Activated CD8-positive, alpha-beta T cell treated with anti-CD3 and anti-CD28 coated beads, Interleukin-2, amount 10 ng/mL, durations not matched to agents 7 days and 5 days (primary cell): ENCODE measurements at places on chromosomes 6 and 20. TPM values are rescaled to one million over a fixed set of nuclear protein-coding genes. Genes with fewer than 3 reads are reported as not detected.

DNA sequence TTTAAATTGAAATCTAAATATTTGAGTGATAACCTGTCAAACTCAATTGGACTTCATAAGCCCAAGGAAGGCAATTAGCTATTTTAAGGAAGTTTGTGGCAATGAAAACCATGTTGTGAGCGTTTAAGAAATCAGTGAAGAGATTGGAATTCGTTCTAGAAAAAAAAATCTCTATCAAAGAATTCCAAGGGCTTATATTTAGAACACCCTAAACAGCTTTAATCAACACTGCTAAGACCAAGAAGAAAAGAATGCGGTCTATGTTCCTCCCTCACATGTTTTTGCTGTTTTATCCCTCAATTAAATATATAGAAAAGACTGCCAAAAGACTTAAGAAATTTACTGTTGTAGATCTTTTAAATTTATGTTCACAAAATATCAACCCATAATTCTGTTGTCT lies 16.6 kb upstream of the ABRACL start:
- H3K4me1 ChIP-seq, result no peaks in the 10 kb centered on the region
- no peaks in the 10 kb centered on the region for H3K27me3 ChIP-seq
- no peak overlapping the region for H3K27ac ChIP-seq

ZNF831 gene
- 9.2 TPM for total RNA-seq

DNA sequence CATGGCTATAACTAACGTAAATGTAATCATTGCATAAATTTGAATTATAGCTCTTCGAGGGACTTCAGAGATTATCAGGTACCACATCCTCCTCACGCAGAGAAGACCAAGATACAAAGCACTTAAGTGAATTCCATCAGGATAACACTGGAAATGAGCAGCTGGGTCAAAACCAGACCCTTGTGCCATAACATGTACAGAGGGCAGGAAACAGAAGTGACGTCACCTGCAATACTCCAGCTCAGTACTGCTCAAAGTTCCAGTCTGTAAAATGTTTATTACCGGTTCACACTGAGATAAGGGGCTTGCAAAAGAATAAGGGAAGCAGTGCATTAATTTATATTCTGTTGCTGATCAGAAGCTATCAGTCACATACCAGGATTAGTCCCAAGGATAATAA lies 45.8 kb downstream of the RGS17 start:
- DNase-seq, result no peak
- peaks cover 4% of the 10 kb centered on the region for H3K27me3 ChIP-seq
- no peak overlapping the region for H3K27ac ChIP-seq

CTNNBL1 gene
- 75.5 TPM for total RNA-seq

- peaks cover 29% of the 10 kb centered on the region for H3K4me1 ChIP-seq
- peak overlapping the region; percentile 34 for H3K4me3 ChIP-seq
- no peaks in the 10 kb centered on the region for H3K27me3 ChIP-seq
- H3K36me3 ChIP-seq, result no peaks in the 10 kb centered on the region
Observed at GRCh38 chr6:134436950-134437349, 119.0 kb upstream of the SGK1 start.

DNA sequence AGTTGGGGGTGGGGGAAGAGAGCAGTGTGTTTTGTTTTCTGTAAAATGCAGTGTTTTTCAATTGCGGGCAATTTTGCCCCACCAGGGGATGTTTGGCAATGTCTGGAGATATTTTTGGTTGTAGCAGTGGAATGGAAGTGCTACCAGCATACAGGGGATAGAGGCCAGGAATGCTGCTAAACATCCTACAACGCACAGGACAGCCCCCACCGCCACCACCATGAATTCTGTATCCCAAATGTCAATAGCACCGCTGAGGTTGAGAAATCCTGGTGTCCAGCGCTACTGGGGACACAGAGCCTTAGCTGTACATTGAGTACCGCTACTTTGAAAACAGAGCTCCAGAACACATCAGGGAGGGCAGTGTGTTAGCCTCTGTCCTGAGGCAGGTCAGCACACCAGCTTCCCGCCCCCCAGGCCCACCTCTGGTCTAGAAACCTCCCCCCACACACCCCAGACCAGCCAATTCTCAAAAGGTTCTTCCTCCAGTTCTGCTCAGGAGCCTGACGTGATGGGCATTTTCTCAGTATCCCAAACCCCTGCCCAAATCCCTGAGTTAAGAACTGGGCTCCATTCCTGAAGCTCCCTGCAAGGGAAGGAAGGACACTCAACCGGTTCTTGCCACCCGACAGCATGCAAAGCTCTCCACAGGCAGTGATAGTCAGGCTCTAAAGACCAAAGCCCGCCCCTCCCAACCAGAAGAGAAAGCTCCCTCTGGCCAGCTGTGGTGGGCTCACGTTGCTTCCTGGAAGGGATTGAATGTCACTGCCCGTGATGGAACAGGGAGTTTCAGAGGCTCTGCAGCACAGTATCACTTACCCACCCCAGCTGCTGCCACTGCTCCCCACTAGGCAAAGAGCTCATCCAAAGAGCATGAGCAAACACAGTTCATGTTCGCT lies 321.5 kb upstream of the JARID2 start:
- no peaks in the 10 kb centered on the region for H3K4me1 ChIP-seq
- no peak overlapping the region for H3K4me3 ChIP-seq
- H3K27me3 ChIP-seq, result no peaks in the 10 kb centered on the region
- H3K36me3 ChIP-seq, result no peaks in the 10 kb centered on the region
- no peak overlapping the region for H3K27ac ChIP-seq
- DNase-seq, result no peak
